ENCODE measurements at places on chromosomes 7 and 10.
A peak's percentile ranks its signal among the peaks of the same experiment; 100 is the strongest.

- no peak for DNase-seq
Measured at GRCh38 chr10:21174715-21175495, 277.8 kb upstream of the NEBL start.

GRCh38 chr10:124210263-124210662 lies 116.9 kb upstream of the CHST15 start:
- DNase-seq, result no peak

DNA sequence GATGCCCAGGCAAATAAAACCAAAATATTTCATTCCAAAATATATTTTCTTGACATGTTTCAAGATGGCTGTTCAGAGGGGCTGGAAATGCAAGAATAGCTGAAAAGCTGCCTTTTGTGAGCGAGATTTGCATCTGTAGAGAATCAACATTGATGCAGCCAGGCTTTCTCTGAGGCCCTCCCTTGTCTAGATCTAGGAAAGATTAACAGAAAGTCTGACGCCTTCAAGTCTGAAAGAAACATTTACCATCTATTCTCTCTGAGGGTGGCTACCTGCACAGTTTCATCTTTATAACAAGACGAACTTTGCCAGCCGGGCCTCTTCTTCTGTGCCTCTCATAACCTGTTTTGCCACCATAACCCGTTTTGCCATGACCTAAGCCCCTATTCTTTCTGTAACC lies 170.2 kb downstream of the AKR1D1 start:
- no peak for DNase-seq

DNA sequence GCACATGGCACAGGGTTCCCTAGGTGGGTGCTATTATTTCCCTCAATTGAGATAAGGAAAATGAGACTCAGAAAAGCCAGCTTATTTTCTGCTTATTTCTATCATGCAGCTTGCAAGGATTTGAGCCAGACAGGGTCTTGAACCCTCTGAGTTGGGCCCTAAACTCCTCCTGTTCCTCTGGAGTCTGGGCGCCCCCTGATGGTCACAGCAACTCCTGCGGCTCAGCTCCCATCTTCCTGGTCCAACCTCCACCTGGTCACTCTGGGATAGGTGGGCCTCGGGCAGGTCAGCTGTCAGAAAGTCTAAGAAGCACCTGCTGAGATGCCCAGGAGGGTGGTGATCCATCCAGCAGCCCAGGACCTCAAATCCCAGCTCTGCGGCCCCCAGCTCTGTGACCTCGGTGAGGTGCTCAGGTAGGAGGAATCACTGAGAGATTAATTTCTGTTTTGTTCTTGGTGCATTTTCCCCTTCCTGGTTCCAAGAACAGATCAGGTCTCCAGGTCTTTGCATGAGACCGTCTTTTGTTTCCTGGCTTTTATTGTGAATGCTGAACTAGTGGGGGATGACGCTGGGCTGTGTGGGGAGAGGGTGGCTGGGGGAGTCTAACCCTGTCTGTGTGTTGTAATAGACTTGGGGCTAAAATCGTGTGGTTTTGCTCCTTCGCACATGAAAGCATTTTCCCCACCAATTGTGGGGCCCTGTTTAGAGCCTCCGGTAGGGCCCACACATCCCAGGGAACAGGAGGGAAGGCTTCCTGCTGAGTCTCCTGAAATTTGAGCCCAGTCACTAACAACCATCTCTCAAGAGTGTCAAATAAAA lies 32.8 kb downstream of the TMEM130 start:
- DNase-seq, result peak; percentile 7

DNA sequence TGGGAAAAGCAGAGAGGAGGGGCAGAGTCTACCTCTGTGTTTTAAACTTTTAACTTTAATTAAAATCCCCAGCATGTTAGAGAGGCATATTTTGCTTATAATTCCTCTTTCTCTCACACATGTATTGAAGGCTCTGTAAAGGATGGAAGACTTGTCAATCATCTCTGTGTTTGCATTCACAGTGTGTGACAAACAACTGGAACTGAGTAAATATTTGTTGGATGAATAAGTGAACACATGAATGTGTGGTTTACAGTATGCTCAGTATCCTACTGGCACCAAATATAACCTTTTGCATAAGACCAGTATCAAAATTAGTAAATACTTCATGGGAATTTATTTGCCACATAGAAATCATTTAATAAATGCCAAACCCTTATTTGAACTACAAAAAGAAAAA lies 829.0 kb downstream of the GRID1 start:
- no peak for DNase-seq

- no peak for DNase-seq
Measured at GRCh38 chr7:1738511-1738910, 68.4 kb downstream of the ELFN1 start.

- DNase-seq, result no peak
Measured at GRCh38 chr10:75403939-75404814, 2.6 kb upstream of the ZNF503 start.

GRCh38 chr7:44071726-44072363 lies 6.5 kb upstream of the PGAM2 start:
- no peak for DNase-seq

- DNase-seq, result no peak
Measured at GRCh38 chr7:157282141-157282801, 54.5 kb upstream of the DNAJB6 start.

GRCh38 chr7:81657551-81657950 lies 112.3 kb downstream of the HGF start:
- DNase-seq, result no peak

DNA sequence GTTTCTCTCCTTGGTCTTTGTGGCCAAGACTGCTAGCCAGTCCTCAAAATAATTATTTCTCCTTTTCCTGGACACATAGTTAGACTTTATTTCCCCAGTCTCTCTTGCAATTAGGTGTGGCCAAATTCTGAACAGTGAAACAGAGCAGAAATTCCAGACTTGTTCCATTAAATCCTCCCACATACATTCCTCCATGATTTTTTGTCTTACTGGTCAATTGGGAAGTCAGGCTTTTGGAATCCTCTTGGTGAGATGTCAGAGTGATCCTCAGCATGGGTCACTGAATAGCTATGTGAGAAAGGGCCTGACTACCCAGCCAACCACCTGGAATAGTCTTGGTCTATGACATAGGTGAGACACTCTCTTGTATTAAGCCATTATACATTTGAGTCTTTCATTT lies 164.2 kb downstream of the DGKI start:
- DNase-seq, result no peak

GRCh38 chr7:135799881-135800280 lies 51.3 kb upstream of the FAM180A start:
- DNase-seq, result no peak

- DNase-seq, result no peak
Measured at GRCh38 chr7:82317760-82318159, 125.8 kb downstream of the CACNA2D1 start.

DNA sequence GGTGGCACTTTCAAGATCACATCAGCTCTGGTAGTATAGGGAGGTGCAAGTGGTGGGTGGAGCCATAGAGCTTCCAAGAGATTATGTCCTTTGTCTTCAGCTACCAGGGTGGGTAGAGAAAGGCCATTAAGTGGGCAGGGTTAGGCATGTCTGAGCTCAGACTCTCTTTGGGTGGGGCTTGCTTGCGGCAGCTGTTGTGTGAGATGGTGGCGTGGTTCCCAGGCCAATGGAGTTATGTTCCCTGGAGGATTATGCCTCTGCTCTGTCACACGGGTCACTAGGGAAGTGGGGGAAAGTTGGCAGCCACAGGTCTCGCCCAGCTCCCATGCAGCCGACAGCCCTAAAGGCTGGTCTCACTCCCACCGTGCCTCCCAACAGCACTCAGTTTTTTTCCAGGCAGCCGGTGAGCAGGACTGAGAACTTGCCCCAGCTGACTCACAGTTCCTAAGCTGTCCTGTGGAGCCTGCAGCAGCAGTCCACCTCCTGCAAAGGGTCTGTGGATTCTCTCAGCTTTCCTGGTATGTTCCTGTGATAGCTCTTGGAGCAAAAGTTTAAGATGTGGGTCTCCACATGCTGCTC lies 459.0 kb downstream of the SH2D4B start:
- no peak for DNase-seq

- no peak for DNase-seq
Measured at GRCh38 chr7:80833289-80834268, 85.3 kb downstream of the SEMA3C start.

DNA sequence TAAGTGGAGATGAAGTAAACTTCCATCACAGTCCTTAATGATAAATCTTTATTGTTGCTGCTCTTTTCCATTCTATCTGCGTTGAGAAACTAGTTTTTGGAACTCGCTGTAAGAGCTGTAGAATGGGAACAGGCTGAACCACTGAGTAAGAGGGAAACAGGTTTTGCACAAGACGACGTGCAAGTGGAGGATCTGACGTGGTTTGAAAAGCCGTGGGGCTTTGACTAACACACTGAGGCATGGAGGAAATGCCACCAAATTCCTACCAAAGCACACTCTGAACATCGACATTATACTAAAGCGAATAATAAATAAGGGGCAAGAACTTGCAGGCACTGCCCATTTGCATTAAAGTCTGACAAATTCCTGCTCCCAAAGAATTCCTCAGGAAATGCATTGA lies 160.6 kb downstream of the KLF6 start:
- no peak for DNase-seq

GRCh38 chr7:117025891-117026290 lies 72.6 kb downstream of the ST7 start:
- DNase-seq, result no peak

DNA sequence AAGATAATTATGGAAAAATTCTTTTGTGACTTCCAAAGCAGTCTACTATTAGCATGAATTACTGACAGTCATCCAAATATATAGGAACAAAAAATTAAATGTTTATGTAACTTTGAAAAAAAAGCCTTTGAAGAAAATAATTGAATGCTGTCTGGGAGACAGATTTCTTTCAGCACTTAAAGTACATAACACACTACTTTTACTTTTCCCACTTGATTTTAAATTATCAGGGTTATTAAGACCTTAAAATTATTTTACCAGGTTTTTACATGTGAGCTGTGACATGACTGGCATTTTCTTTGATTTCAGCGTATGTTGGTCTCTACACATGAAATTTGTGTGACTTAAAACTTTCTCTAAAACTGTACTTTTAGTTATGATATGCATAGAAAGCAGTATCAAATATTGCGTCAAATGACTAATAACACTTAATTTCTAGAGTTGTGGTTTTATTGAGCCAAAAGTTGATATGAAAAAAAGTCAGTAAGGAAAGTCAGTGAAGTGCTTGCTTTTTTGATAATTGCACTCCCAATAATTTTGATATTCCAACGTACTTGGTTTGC lies 3.1 kb downstream of the PTEN start:
- no peak for DNase-seq

DNA sequence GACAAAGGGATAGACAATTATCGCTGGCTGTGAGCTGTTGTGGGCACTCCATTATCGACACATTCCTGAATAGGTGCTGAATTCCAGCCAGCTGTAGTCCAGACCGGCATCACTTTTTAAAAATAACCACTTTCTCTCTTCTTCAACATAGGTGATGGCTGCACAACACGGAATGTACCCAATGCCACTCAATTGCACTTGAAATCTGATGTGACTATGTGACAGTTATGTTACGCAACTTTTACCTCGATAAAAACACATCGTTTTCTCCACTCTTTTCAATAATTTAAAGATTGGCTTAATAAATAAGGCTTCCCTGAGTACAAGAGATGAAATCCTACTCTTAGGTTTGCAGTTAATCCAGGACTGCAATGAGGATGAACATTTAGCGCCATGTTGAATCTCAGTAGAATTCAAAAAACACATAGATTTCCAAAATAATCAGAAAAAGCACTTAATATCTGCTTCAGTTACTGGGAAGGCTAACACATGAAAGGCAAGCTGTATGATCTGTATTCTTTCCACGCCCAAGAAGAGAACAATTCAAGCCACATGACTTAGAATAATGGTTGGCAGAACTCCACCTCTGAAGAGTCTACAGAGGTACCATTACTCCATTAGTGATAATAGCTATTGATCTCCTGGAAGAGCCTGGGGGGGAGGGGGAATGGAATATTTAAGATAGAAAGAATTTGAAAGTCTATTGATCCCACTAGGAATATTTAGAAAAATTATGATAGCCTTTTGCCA lies 3.6 kb downstream of the YWHAG start:
- DNase-seq, result no peak
